ENCODE measurements at places on chromosomes 6 and 20. TPM values are rescaled to one million over a fixed set of nuclear protein-coding genes. Genes with fewer than 3 reads are reported as not detected.
A peak's percentile ranks its signal among the peaks of the same experiment; 100 is the strongest.

Gene MAN1A1
- 35.8 TPM for total RNA-seq

Gene LY6G5B
- total RNA-seq = 1.8 TPM

Gene SNX14
- 57.2 TPM for total RNA-seq

Gene TRERF1
- total RNA-seq = 2.5 TPM

Gene GJA1
- total RNA-seq = 235 TPM

GRCh38 chr6:139778688-139779087 lies 404.2 kb upstream of the CITED2 start:
- no peaks in the 10 kb centered on the region for H3K4me1 ChIP-seq
- peak overlapping the region; percentile 35 for H3K27ac ChIP-seq
- H3K36me3 ChIP-seq = no peaks in the 10 kb centered on the region
- no peaks in the 10 kb centered on the region for H3K27me3 ChIP-seq

GRCh38 chr6:66717801-66718200 lies 1010.8 kb upstream of the EYS start:
- DNase-seq = no peak
- no peaks in the 10 kb centered on the region for H3K36me3 ChIP-seq
- no peaks in the 10 kb centered on the region for H3K4me1 ChIP-seq

GRCh38 chr20:49034070-49034732 lies 11.9 kb upstream of the CSE1L start:
- no peak overlapping the region for H3K27ac ChIP-seq
- no peaks in the 10 kb centered on the region for H3K27me3 ChIP-seq
- no peak for DNase-seq
- peaks cover 36% of the 10 kb centered on the region for H3K36me3 ChIP-seq
- H3K4me3 ChIP-seq = no peak overlapping the region
- H3K4me1 ChIP-seq = no peaks in the 10 kb centered on the region

GRCh38 chr6:81763051-81763450 lies 10.6 kb upstream of the TENT5A start:
- no peaks in the 10 kb centered on the region for H3K36me3 ChIP-seq
- no peaks in the 10 kb centered on the region for H3K4me1 ChIP-seq
- no peak overlapping the region for H3K27ac ChIP-seq
- no peak for DNase-seq

DNA sequence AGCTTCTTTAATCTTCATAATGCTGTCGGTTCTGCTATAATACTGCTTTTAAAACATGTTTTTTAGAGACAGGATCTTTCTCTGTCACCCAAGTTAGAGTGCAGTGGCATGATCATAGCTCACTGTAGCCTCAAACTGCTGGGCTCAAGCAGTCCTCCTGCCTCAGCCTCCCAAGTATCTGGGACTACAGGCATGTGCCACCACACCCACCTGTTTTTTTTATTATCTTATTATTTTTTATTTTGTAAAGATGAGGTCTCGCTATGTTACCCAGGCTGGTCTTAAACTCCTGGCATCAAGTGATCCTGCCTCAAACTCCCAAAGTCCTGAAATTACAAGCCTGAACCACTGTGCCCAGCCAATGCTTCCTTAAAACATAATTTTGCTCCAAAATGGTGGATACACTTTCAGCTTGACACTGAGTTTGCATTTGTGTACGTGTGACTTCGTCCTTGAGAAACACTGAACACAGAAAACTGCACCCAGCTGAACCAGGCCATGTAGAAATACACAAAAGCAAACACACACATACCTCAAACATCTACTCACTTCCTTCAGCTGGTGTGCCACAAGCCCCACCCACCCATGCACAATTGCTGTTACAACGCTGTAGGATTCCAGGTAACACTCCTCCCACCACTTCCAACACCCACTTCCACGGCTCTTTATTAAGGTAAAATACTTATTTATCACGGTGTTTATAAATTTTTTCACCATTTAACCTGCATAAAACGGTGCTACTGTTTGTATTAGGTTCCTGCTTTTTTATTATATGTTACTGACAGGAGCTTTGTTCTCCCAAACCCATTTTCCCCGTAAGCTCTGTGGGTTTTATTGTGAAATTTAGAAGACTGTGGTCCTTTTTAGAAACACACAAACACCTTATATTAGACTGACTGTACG lies 109.1 kb downstream of the TSHZ2 start:
- no peaks in the 10 kb centered on the region for H3K4me1 ChIP-seq
- H3K4me3 ChIP-seq = no peak overlapping the region
- H3K27me3 ChIP-seq = no peaks in the 10 kb centered on the region

DNA sequence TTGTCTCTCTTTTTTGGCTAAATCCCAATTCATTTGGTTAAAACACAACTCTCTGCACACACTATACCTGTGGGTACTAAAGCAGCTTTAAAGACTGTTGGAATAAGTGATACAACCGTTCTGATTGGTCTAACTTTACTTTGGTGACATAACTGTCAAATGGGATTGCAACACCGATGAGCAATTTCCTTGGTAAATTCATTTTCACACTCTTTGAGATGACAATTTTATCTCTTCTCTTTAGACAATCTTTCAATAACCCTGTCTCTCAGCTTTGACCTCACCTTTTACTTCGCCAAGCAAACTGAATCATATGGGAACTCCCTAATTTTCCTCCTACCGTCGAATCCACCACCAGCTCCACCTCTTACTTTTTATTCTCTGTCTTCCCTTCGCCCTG lies 60.8 kb downstream of the ECT2L start:
- H3K4me3 ChIP-seq = no peak overlapping the region
- H3K36me3 ChIP-seq = no peaks in the 10 kb centered on the region
- H3K4me1 ChIP-seq = no peaks in the 10 kb centered on the region
- H3K27ac ChIP-seq = no peak overlapping the region
- DNase-seq = no peak
- H3K27me3 ChIP-seq = no peaks in the 10 kb centered on the region

GRCh38 chr20:55353206-55353605 lies 652.1 kb downstream of the CBLN4 start:
- H3K4me3 ChIP-seq = no peak overlapping the region
- no peak for DNase-seq
- no peak overlapping the region for H3K27ac ChIP-seq

DNA sequence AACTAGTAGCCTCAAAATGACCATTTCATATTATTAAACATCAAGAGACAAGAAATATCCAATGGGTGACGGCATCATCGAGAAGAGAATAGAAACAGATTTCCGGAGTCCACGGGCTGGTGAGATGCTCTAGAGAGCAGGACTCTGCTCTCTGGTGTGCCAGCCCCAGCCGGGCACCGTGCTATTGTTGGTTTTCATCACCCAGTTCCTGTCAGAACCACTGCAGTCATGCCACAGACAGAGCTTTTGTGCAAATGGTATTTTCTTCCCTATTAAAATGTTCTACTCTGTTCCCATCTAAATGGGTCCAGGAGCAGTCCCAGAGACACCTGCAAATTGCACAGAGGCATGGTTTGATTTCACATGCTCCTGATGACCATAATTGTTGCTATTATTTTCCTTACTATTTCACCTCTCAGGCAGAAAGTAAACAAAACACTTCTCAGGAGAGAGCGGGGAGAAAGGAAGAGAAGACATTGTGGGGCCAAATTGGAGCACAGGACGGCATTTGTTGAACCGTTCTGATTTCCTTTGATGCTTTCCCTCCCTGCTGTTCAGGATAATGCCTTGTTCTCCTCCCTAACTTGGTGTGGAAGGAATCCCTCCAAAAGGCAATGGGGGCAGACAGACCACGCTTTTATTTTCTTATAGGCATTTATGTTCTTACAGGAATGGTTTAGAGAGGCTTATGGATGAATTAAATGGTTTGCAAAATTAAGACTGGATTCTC lies 11.4 kb upstream of the RAMACL start:
- H3K36me3 ChIP-seq = no peaks in the 10 kb centered on the region
- peak overlapping the region; percentile 83 for H3K27ac ChIP-seq
- H3K4me3 ChIP-seq = no peak overlapping the region
- H3K27me3 ChIP-seq = no peaks in the 10 kb centered on the region
- no peak for DNase-seq

- no peaks in the 10 kb centered on the region for H3K27me3 ChIP-seq
- H3K4me1 ChIP-seq = no peaks in the 10 kb centered on the region
- no peak overlapping the region for H3K27ac ChIP-seq
- H3K4me3 ChIP-seq = no peak overlapping the region
- H3K36me3 ChIP-seq = no peaks in the 10 kb centered on the region
These were observed 15.7 kb upstream of the MYT1 start for GRCh38 chr20:64148581-64148980.

DNA sequence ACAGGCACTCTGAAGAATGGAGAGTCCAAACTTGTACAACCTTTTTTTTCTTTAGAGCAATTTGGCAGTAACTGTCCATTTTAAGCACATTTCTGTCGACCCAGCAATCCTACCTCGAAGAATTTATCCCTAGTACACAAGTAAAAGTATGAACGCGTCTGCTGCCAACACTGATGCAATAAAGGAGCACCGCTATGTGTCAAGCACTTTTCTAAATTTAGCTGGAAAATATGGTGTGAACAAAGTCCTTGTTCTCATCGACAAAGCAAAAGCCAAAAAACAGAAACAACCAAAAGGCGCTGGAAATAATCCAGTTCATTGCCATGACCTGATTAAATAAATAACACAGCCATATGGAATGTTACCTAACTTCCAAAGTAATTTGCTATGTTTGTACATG lies 1.1 kb downstream of the DPM1 start:
- no peak overlapping the region for H3K27ac ChIP-seq
- H3K4me3 ChIP-seq = peak overlapping the region; percentile 99
- no peaks in the 10 kb centered on the region for H3K27me3 ChIP-seq

GRCh38 chr6:170108890-170109587 lies 181.8 kb downstream of the DLL1 start:
- H3K36me3 ChIP-seq = no peaks in the 10 kb centered on the region
- H3K27ac ChIP-seq = no peak overlapping the region
- H3K4me1 ChIP-seq = no peaks in the 10 kb centered on the region
